ENCODE measurements at places on chromosomes 7 and 10. TPM values are rescaled to one million over a fixed set of nuclear protein-coding genes. Genes with fewer than 3 reads are reported as not detected.

PRPS1L1 gene
- total RNA-seq: not detected

SGCE gene
- total RNA-seq: 27.7 TPM

- DNase-seq: no peak
These were observed 242.7 kb upstream of the SEMA3C start for GRCh38 chr7:81161451-81162075.

GRCh38 chr10:45058580-45058979, 57.9 kb downstream of the ZNF22 start:
- DNase-seq: no peak

DNA sequence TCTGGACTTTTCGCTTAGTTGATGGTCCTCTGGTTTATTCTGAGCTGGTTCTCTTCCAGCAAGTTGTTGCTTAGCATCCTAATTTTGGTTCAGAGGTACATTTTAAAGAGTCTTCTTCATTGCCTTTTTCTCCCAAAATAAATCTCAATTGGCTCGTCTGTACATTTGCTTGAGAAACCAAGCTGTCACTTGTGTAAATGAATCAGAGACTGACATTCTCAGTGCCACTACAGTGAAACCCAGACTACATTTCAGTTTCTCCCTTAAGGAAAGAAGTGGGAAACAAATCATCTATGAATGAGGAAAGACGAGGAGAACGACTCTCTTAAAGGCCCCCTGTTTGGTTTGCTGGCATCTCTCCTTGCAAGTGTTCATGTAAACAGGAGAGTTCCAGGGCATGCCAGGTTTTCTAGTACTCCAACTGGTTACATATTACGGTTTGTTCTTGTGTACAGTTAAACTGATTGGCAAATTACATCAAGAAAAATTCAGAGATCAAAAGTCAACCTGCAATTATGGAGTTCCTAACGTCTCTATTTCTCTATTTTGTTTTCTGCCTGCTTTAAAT, 654.6 kb downstream of the SH2D4B start:
- DNase-seq: no peak

DNA sequence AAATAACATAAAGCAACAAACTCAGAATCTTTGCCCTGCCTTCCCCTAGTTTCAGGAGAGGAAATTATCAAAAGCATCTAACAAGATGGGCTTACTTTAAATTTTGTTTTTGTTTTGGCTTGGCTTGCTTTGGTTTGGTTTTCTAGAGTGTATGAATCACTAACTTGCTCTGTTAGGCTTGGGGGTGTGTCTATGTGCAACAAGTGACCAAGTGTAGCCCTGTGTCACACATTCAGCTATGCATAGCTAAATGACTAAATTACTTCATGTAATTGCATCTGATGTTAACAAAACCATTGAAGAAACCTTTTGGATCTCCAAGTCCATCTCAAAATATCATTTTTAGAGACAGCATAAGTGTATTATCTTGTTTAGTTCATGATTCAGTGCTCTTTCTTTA, 251.0 kb downstream of the TFEC start:
- DNase-seq: no peak

GRCh38 chr10:132977076-132977475, 34.7 kb upstream of the CFAP46 start:
- DNase-seq: peak; percentile 74

DNA sequence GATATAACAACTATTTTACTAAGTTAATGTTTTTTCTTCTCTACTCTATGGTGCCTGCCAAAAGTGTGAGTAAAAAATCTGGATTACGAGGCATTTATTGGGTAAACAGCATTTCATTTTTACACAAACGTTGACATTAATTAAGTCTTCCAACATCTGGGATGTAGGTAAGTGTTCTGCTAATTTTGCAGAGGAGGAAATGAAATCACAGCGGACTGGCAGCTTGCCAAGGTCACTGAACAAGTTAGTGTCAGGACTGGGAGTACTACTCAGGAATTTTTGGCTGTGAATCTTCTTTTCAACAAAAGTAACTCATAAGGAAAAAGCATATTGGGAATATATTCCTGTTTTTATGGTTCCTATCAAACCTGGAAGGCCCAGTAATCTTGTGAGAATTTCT, 612.1 kb upstream of the FZD8 start:
- DNase-seq: no peak

GRCh38 chr10:97762056-97762455, 9.7 kb downstream of the SFRP5 start:
- no peak for DNase-seq
